ENCODE measurements at places on chromosomes 11 and 22.

DNA sequence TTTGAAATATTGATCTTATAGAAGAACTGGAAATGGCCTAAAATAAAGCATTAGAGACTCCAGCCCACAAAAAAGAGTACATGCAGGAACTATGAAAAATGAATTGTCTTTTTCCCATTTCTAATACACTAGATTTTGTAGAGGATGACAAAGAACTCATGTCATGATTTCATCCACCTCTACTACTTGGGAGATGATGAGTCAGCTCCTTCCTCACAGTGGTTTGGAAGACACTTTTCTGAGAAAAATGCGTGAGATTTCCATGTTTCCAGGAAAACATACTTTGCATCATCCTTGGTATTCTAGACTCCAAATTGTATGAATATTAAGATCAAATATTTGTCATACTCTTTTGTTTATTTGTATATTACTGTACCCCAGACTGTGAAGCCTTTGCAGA is 500.5 kb downstream of the FAM181B start:
- no peak for DNase-seq

DNA sequence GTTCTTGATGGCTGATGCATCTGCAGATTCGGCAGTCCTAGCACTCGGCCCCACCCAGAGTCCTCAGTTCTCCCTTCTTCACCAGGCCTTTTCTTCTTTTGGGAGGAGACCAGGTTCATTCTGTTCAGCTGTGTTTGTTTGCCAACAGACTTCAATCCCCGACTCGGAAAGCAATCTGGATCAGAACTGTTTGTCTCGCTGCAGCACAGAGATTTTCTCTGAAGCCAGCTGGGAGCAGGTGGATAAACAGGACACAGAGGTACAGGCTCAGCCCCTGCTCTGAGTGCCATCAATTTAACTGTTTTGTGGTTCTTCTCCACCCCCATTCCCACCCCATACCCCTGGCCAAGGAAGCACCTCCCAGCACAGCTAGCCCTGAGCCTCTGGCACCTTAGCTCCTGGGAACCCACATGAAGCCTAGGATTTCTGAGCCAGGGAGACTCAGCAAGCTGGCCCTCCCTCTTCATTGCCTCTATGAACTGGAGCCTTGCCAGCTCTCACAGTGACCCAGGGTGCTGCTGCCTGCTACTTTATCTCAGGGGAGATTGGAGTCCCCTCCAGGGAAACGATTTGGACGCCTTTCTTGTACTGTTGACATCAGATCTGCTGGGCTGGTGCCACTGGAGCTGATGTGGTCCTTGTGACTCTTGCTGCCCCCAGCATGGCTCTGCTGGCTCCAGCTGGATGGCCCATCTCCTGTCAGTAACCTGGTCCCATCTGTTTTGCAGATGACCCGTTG is 58.2 kb upstream of the HORMAD2 start:
- no peak for DNase-seq

- no peak for DNase-seq
Observed at GRCh38 chr11:85742348-85742747, 56.4 kb upstream of the CCDC89 start.

GRCh38 chr11:8757047-8757446 is 74.5 kb downstream of the RPL27A start:
- DNase-seq: no peak

DNA sequence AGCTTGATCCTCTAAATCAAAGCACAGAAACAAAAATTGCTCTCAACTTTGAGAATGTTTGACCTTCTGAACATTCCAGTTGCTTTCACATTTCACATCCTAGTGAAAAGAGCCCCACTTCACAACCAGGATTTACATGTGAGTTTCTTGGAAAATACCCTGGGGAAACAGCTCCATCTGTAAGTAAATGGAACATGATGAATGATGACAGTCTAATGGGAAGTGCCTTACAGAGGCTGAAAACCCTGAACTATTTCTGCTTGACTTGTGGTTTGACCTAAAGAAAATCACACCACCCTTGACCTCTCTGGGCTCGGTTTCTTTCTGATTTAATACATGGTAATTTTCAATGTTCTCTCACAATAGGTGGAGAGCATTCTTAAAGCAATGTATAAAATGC is 499.4 kb upstream of the API5 start:
- no peak for DNase-seq

DNA sequence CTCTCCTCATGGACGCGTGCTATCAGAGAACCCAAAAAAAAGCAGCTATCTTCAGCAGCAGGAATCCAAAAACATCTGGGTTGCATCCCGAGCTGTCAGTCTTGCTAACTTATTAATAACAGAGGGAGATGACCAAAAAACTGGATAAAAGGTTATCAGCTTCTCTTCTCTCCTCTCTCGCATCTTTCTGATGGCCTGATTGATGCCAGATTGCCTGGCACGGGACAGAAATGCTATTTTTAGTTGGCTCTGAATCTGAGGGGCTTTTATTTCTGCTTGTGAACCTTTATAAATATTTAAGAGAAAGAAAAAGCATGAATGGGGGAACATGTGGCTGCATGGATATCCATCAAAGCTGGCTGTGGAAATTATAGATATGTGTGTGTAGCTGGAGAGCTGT is 230.3 kb downstream of the ETS1 start:
- DNase-seq: no peak

GRCh38 chr11:73274722-73275380 is 2.7 kb downstream of the P2RY6 start:
- DNase-seq: peak; percentile 43

GRCh38 chr22:22974795-22975580 is 87.4 kb downstream of the IGLL5 start:
- no peak for DNase-seq

DNA sequence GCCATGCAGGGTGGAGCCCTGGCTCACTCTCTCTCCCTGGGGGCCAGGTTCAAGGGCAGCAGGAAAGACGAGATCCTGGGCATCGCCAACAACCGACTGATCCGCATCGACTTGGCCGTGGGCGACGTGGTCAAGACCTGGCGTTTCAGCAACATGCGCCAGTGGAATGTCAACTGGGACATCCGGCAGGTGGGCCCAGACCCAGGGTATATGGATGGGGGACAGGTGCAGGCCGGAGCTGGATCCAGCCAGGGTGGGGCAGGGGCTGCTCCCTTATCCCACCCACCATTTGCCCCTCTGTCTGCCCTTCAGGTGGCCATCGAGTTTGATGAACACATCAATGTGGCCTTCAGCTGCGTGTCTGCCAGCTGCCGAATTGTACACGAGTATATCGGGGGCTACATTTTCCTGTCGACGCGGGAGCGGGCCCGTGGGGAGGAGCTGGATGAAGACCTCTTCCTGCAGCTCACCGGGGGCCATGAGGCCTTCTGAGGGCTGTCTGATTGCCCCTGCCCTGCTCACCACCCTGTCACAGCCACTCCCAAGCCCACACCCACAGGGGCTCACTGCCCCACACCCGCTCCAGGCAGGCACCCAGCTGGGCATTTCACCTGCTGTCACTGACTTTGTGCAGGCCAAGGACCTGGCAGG is 2.9 kb downstream of the TRPT1 start:
- no peak for DNase-seq
